ENCODE measurements at places on chromosomes 11 and 22.

DNA sequence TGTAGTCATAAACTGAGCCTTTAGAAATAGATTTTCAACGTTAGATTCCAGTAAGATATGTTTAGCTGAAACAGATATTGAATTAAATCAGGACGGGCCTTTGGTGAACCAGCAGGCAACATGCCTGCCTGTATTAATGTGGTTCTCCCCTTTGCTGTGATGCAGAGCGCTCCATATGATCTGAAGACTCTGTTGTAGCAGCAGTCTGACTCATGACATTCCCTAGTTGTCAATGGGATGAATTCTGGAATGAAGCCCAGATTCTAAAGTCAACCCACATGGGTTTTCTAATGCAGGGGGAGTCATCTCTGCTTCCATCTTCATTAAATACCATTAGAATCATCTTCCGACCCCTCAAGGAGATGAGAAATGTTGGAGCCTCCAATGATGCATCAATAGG lies 864.5 kb downstream of the NTM start:
- no peak for DNase-seq

- no peak for DNase-seq
These were observed 389.3 kb downstream of the KCNA4 start for GRCh38 chr11:29627541-29627940.

DNA sequence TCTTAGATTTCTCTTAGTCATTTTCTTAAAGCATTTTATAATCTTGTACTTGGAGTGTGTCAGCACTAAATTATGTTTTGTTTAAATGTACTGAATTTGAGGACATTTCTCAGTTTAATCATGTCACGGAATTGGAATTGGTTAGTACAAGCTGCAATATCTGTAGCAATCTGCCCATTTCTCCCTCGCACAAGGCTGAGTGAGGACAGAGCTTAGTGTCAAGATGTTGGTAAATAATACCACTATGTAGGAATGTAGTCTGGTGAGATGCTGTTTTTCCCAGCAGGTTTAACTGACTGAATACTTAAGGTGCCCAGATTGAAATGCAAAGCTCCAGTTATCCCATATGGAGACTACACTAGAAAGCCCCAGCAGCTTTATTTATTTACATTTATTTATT lies 30.6 kb downstream of the SREBF2 start:
- no peak for DNase-seq

- no peak for DNase-seq
These were observed 35.8 kb downstream of the NCAM1 start for GRCh38 chr11:112996994-112997393.

- DNase-seq, result no peak
These were observed 265.9 kb downstream of the LARGE1 start for GRCh38 chr22:33654173-33654895.

- no peak for DNase-seq
These were observed 188.9 kb downstream of the ST3GAL4 start for GRCh38 chr11:126544108-126545056.

GRCh38 chr11:1202154-1202775 lies 20.6 kb upstream of the MUC5B start:
- DNase-seq, result no peak

GRCh38 chr11:128874427-128874826 lies 7.3 kb upstream of the KCNJ1 start:
- DNase-seq, result no peak

- no peak for DNase-seq
These were observed 815.9 kb downstream of the KCNA4 start for GRCh38 chr11:29200791-29201562.

- no peak for DNase-seq
These were observed 121.2 kb downstream of the SPATA19 start for GRCh38 chr11:133724116-133724515.

DNA sequence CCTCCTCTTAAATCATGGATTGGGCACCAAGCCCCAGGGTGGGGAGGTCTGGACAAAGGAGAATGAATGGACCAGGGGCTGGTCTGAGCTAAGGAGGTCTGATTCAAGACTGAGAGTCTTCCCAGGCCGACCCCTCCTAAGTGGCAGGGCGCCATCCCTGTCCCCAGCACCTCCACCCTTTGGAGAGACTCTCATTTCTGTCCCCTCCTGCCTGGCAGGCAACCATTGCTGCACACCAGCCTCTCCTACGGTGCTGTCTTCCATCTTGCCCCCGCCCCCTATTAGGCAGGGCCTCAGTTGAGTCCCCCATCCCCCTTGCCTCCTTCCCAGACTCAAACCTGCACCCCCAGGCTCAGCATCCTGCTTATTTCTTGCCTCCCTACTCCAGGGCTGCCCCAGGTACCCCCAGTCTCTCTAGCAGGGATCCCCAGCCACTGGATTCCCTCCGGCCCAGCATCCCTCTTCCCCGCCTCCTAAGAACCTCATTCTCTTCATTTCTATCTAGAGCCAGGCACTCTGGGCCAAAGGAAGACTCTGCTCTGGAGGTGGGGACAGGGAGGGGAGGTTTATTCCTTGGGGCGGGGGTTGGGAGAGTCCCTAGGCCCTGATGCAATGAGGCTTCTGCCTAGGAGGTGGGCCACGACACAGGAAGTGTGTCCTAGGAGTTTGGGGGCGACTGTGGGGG lies 1.7 kb upstream of the RCOR2 start:
- DNase-seq, result no peak

- DNase-seq, result no peak
These were observed 5.6 kb downstream of the CLCF1 start for GRCh38 chr11:67367761-67368227.

GRCh38 chr22:41674846-41675340 lies 13.8 kb downstream of the SNU13 start:
- DNase-seq, result no peak

DNA sequence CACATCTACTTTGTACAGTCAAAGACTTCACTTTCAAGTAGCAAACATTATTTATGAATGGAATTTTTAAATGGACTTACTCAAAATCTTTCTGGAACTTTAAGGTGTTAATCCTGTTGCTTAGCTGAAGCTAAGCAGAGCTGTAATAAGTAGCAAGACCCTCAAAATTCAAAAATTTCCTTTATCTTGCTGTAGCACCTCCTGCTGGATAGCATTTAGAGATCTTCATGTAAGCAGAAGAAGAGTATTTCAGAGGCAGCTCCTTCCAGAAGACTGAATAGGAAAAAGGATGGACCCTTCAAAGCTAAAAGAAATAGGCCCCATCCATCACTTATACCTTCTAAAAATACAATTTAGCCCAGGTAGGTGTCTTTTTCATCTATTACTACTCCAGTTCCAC lies 3.4 kb downstream of the PHF21A start:
- DNase-seq, result no peak

DNA sequence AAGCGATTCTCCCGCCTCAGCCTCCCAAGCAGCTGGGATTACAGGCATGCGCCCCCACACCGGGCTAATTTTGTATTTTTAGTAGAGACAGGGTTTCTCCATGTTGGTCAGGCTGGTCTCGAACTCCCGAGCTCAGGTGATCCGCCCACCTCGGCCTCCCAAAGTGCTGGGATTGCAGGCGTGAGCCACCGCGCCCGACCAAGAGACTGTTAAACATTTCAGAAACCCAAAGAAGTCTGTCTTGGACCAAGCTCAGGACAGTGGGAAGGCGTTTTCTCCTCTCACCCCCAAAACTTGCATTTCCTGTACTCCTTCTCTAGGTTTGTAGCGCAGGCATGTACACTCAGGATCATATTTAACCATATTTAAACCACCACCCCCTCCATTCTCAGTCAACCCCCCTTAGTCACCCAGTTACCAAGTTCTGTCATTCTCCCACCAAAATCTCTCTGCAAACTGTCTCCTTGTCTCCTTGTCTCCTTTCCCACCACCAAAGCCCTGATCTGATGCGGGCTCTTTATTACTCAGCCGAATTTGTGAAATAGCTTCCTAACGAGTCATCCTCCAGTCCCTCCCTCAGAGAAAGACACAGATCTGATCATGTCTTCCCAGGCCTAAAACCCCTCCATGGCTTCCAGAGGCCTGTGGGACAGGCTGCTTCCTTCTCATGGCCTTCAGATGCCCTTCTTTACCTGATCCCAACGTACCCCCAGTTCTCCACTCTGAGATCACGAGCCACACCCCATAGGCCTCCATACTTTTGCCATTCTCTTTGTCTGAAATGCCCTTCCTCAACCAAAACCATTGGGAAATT lies 29.0 kb upstream of the CREB3L1 start:
- DNase-seq, result no peak

GRCh38 chr11:47411884-47412746 lies 3.7 kb downstream of the SLC39A13 start:
- DNase-seq, result peak; percentile 54

DNA sequence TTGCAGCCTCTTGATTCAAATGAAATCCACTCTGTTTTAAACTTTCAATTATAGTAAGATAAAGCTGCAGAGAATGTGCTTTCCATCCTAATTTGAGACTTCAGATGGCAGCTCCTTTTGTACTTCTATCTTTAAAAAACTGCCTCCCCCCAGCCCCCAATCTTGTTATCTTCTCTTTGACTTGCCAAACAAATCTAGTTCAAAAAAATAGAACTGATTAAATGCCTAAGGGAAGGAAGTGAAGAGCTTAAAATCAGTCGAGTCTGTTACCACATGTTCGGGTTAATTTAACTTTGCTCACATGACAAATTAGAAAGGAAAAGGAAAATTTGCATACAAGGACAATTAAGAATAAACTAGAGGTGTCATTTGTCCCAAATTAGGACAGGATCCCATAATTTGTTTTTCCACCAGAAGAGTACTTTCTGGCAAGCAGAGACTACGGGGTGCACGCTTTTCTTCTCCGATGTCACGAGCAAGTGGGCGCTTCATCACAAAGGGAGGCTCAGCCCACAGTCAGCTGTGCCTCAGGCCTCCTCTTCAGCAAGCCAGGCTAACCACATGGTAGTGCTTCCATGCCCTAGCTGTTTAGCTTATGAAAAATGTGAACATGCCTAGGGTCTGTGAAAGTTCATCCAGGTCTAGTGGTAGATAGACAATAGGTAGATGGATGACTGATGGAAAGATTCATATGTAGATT lies 69.0 kb upstream of the LDLRAD3 start:
- no peak for DNase-seq

GRCh38 chr11:86743223-86744118 lies 56.9 kb upstream of the PRSS23 start:
- DNase-seq, result peak; percentile 46

GRCh38 chr11:14029971-14030920 lies 67.7 kb downstream of the SPON1 start:
- no peak for DNase-seq

- DNase-seq, result peak; percentile 16
These were observed 42.2 kb upstream of the FAM181B start for GRCh38 chr11:82775736-82776346.

DNA sequence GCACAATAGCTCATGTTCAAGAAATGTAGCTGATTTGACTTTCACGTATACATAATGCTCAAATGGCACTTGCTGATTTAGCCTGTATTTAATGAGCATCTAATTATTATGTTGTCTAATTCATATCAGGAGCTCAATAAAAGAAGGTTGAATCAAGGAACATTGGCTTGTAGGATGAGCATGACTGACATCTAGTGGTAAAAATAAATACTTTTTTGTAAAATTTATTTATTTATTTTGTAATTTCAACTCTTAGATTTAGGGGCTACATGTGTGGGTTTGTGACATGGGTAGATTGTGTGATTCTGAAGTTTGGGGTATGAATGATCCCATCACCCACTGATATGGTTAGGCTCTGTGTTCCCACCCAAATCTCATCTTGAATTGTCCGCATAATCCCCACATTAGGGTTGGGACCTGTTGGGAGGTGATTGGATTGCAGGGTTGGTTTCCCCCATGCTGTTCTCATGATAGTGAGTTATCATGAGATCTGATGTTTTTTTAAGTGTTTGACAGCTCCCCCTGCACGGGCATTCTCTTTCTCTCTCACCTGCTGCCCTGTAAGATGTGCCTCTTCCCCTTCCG lies 1.7 kb upstream of the OR52E5 start:
- no peak for DNase-seq

- DNase-seq, result no peak
These were observed 52.4 kb downstream of the CD82 start for GRCh38 chr11:44617671-44618461.

DNA sequence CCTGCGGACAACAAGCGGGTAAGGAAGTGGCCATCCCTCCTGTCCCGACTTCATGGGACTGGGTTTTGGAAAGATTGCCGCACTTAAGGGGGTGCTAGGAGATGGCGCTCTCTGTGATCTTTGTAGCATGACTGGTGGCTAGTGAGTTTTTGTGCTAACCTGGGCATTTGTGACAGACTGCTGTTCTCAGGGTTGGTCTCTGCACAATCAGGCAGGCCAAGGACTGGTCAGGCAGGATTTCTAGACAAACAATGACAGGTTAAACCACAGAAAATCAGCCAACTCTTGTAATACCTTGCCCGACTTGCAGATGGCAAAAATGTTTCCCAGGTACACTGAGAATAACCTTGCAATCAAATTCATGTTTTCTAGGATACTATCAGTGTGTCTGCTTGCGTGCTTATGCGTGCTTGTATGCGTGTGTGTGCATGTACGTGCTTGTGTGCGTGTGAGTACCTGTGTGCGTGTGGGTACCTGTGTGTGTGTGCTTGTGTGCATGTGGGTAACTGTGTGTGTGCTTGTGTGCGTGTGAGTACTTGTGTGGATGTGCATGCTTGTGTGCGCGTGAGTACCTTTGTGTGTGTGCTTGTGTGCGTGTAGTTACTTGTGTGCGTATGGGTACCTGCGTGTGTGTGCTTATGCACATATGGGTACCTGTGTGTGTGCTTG lies 25.6 kb upstream of the SORL1-AS1 start:
- DNase-seq, result no peak

GRCh38 chr22:27438271-27438980 lies 363.1 kb downstream of the MN1 start:
- DNase-seq, result no peak

DNA sequence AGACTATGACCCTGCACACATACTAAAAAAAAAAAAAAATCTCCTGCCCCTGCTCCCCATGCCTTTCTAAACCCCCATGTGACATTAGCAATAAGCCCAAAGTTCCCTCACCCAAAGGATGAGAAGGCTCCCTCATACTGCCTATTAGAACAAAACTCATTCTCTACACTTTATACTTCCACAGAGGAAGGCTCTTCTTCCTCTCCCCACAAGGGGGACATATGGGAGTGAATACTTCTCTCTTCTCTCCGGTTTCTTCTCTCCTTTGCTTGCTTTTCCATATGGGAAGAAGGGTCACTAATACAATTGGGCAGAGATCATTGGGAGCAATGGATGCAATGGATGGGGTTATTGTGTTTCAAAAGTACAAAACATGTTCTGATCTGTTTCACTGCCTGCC lies 3.3 kb downstream of the OR52L1 start:
- DNase-seq, result no peak

- DNase-seq, result no peak
These were observed 33.4 kb downstream of the SIK2 start for GRCh38 chr11:111635706-111636045.

GRCh38 chr11:114622858-114623257 lies 27.3 kb upstream of the NXPE4 start:
- no peak for DNase-seq

GRCh38 chr11:47560426-47560825 lies 5.0 kb upstream of the PTPMT1 start:
- DNase-seq, result no peak

- DNase-seq, result no peak
These were observed 27.8 kb downstream of the CREB3L1 start for GRCh38 chr11:46305295-46305694.

DNA sequence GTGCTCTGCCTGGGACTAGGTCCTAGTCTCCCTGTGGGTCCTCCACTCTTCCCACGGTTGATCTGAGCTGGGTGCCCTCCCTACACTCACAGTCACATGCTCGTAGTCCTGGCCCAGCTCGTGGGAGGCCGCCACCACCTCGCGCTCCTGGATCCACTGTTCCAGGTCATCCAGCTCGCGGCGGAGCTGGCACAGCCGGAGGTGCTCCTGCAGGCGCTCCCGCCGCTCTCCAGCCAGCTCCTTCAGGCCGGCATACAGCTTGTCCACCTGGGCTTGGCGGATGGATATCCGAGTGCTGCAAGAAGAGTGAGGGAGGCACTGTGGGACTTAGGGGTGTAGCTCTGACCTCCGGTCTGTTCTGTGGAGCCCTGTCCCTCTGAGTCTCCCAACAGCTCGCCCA lies 14.8 kb upstream of the RBM4B start:
- no peak for DNase-seq
